NCI-H526 treated with DMSO at 0.1 percent for 48 hours (cell line): ENCODE measurements at places on chromosomes 2 and 18.

GRCh38 chr2:9590641-9591040 is 35.0 kb upstream of the ADAM17 start:
- no peak for DNase-seq

DNA sequence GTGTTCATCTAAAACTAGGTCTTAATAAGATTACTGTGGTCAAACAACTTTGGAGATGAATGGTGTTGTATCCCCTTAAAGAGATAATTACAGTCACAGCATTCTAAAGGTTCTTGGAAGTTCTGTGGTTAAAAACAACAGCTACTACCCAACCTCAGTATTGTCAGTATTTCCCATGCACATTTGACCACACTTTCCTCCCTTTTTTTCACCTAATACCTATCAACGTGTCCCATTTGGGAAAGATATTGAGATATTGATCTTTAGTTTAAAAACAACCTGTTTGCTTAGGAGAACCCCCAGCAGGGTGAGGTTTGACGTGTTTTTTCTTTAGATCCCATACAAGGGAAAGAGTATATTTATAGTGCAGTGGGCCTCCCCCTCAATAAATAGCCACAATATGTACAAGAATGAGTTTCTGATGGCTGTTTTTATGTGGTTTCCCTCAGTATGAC is 65.6 kb downstream of the WDR7 start:
- DNase-seq = no peak

DNA sequence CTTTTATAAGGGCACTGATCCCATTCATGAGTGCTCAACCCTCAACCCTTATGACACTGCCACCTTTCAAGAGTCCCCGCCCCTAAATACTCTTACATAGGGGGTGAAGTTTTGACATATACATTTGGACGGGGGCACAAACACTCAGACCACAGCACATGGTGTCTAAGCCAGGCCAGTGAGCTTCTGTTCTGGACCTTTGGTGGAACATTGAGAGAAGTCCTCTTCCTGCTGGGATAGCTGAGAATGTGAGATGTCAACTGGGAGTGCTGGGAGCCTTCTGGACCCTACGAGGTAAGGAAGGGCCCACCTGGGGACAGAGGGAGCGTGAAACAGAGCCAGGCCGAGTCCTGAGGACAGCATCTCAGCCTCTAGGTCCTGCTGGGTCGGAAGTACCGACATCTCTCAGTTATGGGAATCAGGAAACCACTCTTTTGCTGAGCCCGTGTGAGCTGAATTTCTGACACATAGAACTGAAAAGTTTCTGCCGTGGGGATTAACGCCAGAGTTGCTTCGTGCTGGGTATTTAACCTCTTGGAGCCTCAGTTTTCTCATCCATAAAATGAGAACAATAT is 114.9 kb downstream of the PDCL3 start:
- DNase-seq = no peak

- DNase-seq = no peak
These were observed 12.7 kb upstream of the PTPN4 start for GRCh38 chr2:119746836-119747686.

DNA sequence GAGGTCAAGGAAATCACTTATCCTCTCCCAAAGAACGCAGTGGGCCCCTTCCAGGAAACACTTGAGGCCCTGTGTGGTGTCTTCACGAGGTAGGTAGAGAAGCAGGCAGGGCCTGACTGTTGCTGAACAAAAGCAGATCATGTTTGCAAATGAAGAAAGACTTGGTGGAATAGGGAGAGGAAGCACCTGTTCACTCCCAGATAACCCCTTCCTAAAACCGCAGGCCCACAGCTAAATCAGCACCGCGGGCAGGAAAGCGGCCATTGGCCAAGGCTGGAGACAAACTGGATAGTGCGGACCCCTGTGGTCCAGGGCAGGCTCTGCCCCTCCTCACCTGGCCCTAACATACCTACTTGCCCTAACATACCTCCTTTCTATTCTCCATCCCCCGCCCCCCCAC is 64.9 kb upstream of the KLHL29 start:
- no peak for DNase-seq

GRCh38 chr18:35581898-35582641 is 530 bp downstream of the GALNT1 start:
- no peak for DNase-seq
